ENCODE measurements at places on chromosomes 6 and 20.

DNA sequence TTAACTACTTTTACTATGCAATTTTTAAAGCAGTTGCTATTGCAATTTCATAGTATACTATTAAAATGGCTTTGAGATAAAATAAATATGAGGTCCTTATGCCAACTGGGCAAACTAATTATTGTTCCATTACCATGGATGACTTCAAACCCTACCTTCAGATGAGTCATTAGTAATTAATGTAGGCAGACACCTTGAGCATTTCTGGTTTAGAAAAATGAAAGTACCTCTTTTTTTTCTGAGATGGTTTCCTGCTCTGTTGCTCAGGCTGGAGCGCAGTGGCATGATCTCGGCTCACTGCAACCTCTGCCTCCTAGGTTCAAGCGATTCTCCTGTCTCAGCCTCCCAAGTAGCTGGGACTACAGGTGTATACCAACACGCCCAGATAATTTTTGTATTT lies 11.9 kb downstream of the ASF1A start:
- DNase-seq: no peak

- no peak for DNase-seq
Measured at GRCh38 chr6:159953091-159953601, 15.7 kb upstream of the IGF2R start.

DNA sequence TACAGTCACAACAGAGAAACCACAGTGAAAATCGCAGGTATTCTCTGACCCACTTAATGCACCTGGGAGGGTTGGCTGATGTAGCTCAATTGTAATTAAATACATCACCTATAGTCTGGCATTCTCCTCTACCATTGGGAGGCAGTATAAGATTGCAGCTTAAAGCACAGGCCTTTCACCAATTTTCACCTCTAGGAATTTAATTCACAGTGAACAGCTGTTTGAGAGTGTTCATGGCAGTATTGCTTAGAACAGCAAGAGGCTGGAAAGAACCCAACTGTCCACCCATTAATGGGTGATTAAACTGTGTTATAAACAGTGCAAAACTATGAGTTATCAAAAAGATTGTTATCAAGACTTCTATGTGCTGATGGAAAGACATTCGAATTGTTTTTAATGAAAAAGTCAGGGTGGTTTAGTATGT lies 2.0 kb downstream of the EDEM2 start:
- no peak for DNase-seq

- no peak for DNase-seq
Measured at GRCh38 chr6:16069671-16070070, 59.2 kb upstream of the MYLIP start.

DNA sequence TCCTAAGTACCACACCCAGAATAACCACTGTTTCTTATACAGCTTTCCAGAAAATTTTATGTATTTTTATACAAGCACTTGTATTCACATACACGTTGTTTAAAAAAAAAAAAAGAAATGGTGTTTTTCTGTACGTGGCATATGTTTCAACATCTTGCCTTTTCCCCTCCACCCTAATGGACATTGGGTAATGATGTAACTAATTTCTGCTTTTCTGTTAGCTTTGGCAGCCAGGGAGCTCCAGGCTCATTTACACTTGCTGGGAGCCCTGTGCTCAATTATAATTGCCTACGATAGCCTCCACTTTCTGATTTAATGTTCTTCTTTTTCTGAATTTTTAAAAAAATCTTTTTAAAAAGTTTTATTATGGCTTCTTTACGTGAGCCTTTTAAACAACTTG lies 352.4 kb downstream of the UTRN start:
- no peak for DNase-seq

DNA sequence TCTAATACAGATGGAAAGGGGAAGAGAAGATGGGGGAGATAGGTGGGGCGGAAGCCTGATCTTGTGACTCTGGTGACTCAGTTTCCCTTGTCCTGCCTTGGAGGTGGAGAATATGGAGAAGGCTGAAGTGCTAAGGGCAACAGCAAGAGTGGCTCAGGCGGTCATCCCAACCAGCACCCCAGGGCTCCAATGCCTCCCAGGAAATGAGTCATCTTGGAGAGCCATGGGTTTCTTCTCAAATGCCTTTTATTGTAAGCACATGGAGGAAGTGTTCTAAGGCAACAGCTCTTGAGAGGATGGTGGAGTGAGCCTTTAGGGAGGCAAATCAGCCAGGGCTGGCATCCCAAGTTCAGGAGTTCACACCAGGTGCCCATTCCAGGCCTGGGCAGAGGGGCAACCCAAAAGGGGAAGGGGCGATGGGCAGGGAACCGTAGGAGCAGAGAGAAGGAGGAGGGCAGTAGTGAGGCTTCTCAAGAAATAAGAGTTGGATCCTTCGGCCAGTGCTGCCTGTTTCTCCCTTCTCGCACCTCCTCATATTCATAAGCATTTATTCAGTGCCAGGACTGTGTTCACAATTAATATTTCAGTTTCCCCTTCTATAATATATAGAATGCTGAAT lies 13.2 kb upstream of the AHCY start:
- peak; percentile 45 for DNase-seq

GRCh38 chr6:1581120-1581991 lies 28.4 kb upstream of the FOXC1 start:
- DNase-seq: no peak

GRCh38 chr20:34904202-34904621 lies 27.8 kb downstream of the ACSS2 start:
- no peak for DNase-seq

DNA sequence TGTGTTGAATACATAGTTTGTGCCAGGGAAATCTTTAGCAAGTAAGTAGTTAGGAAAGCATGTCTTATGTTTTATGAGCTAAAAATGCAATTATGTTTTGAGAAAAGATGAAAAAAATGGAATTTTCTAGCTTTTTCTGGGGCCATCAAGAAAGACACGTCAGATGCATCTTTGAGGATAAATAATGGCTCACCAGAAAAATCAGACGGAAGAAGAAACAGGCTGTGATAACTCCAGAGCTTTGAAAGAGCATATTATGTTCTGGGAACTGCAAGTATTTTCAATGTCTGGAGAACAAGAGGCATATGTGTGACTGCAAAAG lies 173.7 kb downstream of the CLVS2 start:
- DNase-seq: no peak

- DNase-seq: no peak
Measured at GRCh38 chr20:33308668-33309067, 25.7 kb downstream of the BPIFB1 start.

DNA sequence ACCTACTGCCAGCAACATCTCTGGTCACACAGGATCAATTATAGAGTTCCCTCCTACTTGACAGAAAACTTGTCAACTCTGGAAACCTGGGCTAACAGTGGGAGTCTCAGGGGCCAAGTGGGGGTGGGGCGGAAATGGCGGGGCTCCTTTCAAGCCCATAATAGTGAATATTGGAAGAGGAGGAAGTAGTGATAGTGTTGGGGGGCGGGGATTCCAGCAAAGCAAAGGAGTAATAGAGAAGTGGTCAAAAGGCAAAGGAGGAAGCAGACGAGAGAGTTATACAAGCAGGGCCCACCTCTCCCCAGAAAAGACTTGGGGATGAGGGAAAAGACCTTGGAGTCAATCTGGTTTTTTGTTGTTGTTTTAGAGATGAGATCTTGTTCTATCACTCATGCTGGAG lies 2.1 kb downstream of the DEF6 start:
- DNase-seq: no peak

GRCh38 chr20:503048-503737 lies 40.4 kb downstream of the CSNK2A1 start:
- DNase-seq: no peak

DNA sequence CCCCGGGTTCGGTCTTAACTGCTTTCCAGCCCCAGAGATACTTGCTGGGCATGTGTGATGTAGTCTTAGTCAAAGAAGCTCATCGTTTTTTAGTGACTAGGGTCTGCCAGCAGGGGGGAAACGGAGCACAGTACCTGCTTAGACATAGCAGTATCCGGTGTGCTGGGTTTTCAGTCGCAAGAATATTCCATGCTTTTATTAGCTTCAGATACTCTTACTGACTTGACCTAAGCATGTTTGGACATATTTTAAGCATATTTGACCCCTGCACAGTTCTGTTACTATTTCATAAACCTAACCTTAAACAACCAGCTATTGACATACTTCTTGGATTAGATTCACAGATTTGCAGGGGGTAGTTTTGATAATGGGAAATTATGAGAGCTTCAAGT lies 3.0 kb downstream of the E2F3 start:
- DNase-seq: no peak

GRCh38 chr6:128397996-128398395 lies 122.4 kb downstream of the PTPRK start:
- no peak for DNase-seq

- no peak for DNase-seq
Measured at GRCh38 chr6:28137505-28137981, 4.1 kb upstream of the ZKSCAN8 start.

DNA sequence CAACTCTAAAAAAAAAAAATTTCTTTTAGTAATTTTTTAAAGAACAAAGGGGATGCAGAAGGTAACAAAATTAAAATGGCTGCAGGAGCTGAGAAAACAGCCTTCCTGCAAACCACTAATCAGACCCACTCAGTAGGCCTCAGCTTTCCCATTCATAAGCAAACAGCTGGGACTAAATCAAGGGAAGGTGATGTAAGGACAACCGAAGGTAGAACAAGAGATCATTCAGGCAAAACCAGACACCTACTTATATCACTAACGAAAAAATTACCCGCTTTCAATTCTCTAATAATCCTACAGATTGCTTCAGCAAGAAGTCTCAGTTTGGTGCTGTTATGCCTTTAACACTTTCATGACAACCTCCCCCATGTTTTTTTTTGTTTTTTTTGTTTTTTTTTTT lies 124.0 kb downstream of the ZMYND8 start:
- DNase-seq: no peak

GRCh38 chr20:32652739-32653526 lies 20.8 kb downstream of the C20orf203 start:
- peak; percentile 43 for DNase-seq

DNA sequence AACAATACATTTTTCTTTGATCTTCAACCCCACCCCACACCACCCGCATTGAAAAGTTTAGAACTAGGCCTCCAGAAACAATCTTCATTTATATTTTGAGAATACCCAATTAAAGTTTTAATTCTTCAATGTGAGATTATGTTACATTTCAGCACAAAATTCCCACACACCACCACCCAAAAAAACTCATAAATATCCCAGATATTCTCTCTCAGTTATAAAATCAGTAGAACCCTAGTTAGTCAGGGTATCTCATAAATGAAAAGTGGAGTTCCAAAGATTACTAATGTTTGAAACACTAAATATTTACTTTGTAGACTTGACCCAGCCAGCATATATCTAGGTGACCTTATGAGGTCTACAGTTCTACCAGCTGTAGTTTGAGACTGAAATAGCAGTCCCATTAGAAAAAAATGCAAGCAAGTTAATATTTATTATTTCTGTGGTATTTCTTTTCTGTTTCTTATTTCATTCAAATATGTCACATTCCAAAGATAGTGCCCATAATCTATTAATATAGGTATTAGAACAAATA lies 371.0 kb downstream of the TENT5A start:
- DNase-seq: no peak

DNA sequence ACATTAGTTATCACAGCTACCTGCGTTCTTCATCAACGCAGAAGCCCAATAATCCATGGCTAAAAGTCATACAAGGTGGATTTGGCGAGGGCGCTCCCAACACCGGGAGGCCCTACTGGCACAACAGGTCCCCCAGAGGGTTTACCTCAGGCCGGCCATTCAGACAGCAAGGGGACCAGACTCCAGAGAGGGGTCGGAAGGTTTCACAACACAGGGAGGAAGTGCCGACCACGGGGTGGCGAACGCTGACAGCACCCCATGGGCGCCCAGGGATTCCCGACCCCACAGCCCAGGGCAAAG lies 1515.9 kb upstream of the DEFB115 start:
- DNase-seq: no peak

GRCh38 chr6:85464722-85465150 lies 14.9 kb downstream of the NT5E start:
- peak; percentile 85 for DNase-seq

DNA sequence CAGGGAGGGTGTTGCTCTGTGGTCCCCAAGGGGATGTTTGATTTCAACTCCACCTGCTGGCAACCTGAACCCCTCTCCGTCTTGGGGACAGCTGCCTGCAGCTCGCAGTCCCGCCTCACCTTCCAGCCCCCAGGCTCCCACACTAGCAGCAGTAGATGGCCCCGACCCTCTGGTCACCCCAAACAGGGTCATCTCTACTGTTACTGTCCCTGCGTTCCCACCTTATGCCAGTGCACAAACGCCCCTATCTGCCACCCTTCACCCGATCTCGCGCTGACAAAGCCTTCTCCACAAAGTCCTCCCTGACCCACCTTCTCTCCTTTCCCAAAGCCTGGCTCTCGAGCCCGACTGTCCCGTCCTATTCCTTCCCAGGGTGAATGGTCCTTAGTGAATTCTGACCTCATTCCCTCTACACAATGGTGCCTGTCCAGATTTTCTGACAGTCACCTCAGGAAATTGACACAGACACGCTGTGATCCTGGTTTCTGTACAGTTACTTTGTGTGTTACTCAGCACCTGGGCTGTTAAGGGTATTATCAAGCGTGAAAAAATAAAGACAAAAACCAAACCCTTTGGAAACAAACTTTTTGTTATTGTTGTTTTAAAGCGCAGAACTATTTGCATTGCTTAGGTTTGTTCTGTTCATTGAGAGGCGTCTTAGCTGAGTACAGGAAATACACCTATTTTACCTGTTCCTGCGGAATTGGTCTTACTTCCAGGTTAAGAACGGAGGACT lies 728 bp downstream of the FUT9 start:
- DNase-seq: no peak

DNA sequence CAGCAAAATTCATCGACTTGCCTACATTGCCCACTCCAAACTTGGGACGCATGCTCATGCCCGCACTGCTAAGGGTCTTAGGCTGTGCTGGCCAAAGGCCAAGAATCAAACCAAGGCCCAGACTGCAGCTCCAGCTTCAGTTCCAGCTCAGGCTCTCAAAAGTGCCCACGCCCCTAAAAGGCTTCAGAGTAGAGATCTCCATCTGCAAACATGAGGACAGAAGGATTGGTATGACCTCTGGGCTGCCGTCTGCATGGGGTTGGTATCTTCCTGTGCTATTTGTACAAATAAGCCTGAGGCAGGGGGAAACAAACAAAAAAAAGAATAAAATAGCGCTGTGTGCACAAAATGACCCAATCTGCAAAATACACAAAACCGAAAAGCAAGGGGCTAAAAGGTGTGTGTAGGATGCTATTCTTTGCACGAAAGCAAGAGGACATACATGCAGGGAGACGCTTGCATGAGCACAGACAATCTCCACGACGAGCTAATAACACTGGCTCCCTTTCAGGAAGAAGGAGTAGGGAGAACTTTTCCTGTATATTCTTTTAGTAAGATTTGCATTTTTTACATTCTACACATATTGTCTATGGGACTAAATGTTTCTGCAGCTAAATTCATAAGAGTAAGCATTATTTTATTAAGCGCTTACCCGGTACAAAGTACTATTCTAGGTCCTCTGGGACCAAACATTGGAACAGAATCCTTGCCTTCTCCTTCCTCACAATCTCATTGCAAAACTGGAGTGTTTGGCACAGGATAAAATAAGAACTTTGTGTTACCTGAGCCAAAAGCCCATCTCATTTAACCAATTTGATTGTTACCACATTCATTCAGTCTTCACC lies 33.1 kb downstream of the ATP9A start:
- DNase-seq: no peak

- DNase-seq: no peak
Measured at GRCh38 chr6:98560841-98561240, 273.5 kb upstream of the POU3F2 start.

GRCh38 chr6:12049165-12049564 lies 37.1 kb downstream of the HIVEP1 start:
- no peak for DNase-seq
